C1 segment of cervical spinal cord (tissue), 14 donors: ENCODE measurements at places on chromosomes 16 and 17.

DNA sequence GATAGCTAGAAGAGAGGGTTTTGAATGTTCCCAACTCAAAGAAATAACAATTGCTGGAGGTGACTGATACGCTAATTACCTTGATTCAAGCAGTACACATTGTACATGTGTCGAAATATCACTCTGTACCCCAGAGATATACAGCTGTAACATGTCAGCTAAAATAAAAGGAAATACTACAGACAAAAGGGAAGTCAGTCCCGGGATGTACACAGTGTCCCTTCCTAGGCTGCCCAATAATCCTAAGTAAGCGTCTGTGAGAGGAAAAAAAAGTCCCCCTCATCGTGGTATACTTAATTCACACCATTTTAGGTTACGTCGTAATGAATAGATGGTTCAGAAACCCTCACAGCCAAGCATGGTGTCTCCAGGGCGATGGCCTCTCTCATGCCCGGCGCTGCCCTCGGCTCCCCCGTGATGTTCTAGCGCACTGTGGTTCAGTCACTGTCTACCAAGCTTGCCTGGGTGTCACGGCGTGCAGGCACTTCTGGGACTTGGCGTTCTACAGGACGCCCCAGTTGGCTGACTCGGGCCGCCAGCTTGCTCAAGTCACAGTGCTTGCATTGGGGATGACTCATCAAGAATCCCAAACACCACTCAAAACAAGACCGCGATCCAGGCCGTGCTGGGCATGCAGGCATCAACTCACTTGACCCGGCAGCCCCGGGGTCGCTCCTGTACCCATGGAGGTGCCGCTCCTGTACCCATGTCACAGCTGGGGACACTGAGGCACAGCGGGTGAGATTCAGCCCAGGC lies 27.6 kb downstream of the CCDC40 start:
- DNase-seq = peak; percentile 20

DNA sequence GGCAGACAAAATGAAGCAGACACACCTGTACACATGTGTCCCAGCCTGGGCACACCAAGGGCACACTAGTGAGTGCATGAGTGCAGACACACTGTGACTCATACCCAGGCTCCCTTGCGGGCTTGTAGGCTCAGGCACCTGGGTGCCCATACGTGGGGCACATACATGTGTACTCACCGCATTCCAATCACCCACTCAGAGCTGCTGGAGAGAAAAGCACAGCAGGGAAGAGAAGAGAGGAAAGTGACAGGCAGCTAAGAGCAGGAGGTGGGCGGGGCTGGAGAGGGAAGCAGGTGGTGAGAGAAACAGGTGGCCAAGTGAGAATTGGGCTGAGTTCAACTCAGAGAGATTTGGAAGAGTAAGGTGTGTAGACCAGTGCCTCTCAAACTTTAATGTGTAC lies 54.0 kb downstream of the TMEM132E start:
- DNase-seq = peak; percentile 72

- DNase-seq = no peak
These were observed 15.6 kb upstream of the UTP6 start for GRCh38 chr17:31917065-31917529.

GRCh38 chr16:84717484-84717883 lies 17.7 kb downstream of the USP10 start:
- no peak for DNase-seq

DNA sequence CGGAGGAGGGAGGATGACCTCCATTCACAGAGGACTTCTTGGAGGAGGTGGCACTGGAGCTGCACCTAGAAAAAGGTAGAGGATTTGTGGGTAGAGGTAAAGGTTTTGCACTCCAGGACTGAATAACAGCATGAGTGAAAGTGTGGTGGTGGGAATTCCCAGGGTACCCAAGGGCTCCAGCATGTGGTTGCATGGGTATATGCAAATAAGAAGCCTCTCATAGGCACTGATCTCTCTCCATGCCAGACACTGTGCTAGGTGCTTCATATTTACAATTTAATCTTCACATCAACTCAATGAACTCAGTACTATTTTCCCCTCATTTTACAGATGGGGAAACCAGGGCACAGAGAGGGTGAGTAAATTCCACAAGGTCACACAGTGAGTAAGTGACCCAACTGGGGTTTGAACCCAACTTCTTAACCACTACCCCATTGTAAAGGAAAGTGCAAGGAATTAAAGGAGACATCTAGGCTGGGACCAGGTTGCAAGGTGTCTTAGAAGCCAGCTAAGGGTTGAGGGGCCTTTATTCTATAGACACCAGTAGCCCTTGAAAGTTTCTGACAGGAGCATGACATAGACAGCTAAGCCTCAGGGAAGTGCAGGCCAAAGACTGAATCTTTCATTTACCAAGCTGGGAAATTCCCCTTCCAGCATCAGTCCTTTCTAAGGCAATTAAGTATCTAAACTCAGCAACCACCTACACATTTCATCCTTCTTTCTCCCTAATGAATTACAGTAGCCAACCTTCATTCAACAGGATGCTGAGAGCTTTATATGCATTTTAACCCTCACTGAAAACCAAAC lies 21.3 kb downstream of the SCNN1B start:
- DNase-seq = no peak

GRCh38 chr17:29045026-29045425 lies 2.1 kb downstream of the PIPOX start:
- no peak for DNase-seq

- DNase-seq = no peak
These were observed 28.9 kb upstream of the FOXK2 start for GRCh38 chr17:82490512-82491195.

DNA sequence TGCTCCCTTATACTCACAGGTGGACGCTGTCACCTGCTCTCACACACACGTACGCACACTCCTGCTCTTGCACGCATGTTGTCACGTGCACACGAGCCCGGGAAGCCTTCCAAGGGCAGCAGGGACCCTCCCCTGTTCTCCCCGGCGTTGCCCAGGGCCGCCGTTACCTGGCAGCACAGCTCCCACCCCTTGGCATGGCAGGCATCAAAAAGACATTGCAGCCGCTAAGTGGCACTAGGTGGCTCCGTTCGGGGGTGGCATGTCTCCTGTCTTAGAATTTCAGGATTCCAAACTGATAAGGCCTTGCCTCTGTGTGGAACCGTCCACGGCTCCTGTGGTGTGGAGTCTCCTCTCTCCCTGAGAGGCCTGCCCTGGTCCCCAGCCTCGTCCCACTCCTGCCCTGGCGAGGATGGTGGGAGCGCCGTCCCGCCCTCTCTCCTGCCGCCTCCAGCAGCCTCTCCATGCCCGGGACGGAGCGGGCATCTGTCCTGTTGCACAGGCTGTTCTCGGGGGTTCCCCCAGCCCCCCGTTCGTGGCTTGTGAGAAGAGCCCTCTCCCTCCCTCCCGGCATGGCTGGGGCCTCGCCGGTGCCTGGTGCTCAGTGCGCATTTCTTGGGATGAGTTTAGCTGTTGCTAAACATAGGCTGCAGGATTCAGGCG lies 126.7 kb upstream of the GSE1 start:
- no peak for DNase-seq

DNA sequence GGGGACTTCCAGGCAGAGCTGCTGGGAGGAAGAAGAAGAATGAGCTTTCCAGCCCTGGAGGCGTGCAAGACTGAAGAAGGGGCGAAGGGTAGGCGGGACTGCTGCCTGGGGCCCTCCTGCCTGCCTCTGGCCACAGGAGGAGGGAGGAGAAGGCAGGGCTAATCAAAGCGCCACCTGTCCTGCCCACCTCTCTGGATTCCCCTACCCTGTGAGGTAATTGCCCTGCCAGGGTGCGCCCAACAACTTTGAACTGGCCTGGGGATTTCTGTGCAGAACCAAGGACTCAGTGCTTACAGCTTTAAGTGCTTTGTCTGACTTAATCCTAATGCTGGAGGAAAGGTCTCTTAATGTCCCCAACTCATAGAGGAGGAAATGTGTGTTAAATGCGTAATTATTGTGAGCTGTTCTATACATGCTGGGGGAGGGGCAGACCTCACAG lies at the start of gene NOXO1:
Gene NOXO1 (minus strand): TSS at position 72 of the 439 bp plus-strand sequence. CDS start 290 bp downstream, outside the sequence.
- no peak for DNase-seq

DNA sequence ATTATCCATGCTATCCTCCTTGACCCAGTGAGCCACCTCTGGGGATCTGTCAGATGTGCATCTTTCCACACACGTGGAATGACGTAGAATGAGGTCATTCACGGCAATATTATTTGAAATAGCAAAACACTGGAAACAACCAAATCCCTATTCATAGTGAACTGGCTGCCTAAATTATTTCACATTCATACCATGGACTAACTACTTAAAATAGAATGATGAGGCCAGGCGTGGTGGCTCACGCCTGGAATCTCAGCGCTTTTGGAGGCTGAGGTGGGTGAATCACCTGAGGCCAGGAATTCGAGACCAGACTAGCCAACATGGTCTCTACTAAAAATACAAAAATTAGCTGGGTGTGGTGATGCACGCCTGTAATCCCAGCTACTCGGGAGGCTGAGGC lies 75.5 kb downstream of the RAP1GAP2 start:
- DNase-seq = no peak

DNA sequence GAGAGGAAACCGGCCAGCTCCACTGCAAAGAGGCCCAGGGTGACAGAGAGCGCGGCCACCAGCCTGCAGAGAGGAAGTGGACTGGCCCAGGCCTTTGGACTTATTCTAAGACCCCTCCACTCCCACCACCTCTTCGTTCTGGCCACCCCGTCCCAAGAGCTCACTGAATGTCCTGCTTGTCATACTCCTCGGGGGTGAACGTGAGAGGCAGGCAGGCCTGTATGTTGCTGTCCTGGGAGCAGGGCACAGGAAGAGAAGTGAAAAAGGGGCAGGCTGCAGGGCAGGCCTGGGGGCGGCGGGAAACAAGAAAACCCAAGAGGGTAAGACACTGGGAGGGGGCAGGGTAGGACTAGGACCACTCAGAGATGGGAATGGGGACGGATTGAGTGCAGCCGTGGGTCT lies 384 bp downstream of the TMEM107 start:
- no peak for DNase-seq

DNA sequence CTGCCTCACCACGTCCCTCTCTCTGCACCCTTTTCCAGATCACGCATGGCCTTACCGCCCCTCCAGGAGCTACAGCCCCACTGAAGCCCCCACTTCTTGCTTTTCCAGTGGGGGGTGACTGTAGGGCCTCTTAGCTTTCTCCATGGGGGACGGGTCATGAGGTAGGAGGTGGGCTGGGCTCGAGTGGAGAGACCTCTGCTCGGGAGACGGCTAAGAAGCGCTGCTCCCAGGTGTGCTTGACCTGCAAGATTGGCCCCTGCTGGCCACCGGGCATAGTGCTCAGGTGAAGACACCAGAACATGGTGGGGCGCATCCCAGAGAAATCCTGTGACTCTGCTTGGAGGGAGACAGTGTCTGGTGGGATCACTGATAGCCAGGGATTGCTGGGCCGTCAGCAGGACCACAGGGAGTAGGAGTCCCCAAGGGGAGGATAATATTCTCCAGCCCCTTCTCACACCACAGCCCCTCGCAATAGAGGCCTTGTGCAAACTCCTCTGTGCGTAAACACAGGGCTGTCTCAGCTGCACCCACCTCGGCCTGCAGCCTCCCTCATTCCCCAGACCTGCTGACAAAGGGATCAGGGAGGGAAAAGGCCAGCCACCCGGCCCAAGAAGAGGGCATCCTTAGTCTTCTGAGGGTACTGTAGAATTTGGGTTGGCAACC lies 8.9 kb upstream of the GALK1 start:
- no peak for DNase-seq

GRCh38 chr16:11060842-11061241 lies 116.5 kb downstream of the CLEC16A start:
- no peak for DNase-seq

- no peak for DNase-seq
These were observed 43.4 kb downstream of the ZNF18 start for GRCh38 chr17:11953924-11954323.

DNA sequence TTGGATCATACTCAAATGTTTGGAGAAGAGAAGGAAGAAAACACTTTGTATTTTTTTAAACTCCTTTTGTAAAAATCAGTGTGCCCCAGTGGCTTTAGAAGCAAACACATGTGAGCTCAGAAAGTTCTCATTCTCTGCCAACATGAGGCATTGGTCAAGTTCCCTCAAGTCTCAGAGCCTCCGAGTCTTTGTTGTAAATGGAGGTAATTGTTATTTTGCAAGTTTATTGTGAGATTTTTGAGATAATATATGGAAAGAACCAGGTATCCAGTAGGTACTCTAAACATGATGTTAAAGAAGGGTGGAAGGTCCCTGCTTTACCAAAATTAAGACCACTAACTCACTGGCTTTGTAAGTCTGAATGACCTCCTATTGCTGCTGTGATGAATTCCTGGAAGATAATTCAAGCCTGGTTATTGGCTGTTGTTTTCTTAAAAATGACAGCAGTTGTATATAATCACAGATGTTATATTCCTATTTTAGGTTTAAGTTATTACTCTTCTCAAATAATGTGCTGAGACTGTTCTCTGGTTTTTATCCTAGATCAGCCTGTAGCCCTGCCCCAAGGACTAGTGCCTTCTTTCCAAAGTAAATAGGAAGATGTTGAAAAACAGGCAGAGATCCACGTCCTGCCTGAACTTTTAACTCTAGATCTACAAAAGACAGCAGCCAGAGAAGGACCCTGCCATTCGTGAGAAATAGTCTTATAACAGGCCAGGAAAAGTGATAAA lies 2.4 kb downstream of the HLF start:
- no peak for DNase-seq

DNA sequence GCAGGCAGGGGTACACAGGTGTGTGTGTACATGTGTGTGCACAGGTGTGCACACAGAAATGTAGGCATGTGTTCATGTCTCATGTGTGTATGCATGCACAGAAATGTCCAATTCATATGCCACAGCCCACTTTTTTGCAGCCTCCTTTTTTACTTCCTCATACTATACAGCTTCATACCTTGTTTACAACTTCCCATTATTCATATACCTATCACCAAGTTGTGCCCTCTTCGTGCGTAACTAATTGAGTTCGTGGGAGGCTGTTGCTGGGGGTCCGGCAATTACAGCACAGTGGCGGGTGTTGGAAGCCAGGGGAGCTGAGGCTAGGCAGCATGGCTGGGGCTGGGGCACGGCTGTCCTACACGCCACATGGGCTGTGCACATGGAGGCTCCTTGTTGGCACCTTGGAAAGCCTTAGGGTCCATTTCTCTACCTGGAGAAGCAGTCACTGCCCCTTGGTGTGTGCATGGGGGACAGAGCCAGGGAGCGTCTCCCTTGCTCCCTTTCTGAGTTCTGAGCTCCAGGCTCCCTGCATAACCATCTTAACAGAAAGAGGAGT lies 266.7 kb downstream of the ENGASE start:
- DNase-seq = no peak

DNA sequence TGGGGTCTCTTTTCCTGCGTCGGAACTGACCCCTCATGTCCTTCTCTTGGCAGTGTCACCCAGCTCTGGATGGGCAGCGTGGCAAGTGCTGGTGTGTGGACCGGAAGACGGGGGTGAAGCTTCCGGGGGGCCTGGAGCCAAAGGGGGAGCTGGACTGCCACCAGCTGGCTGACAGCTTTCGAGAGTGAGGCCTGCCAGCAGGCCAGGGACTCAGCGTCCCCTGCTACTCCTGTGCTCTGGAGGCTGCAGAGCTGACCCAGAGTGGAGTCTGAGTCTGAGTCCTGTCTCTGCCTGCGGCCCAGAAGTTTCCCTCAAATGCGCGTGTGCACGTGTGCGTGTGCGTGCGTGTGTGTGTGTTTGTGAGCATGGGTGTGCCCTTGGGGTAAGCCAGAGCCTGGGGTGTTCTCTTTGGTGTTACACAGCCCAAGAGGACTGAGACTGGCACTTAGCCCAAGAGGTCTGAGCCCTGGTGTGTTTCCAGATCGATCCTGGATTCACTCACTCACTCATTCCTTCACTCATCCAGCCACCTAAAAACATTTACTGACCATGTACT lies 13.2 kb downstream of the IGFBP4 start:
- no peak for DNase-seq
